ENCODE measurements at places on chromosomes 3 and 15.

- DNase-seq, result no peak
These were observed 886.3 kb downstream of the ROBO1 start for GRCh38 chr3:78881501-78881900.

GRCh38 chr3:10310578-10310977 is 10.3 kb downstream of the SEC13 start:
- DNase-seq, result no peak

DNA sequence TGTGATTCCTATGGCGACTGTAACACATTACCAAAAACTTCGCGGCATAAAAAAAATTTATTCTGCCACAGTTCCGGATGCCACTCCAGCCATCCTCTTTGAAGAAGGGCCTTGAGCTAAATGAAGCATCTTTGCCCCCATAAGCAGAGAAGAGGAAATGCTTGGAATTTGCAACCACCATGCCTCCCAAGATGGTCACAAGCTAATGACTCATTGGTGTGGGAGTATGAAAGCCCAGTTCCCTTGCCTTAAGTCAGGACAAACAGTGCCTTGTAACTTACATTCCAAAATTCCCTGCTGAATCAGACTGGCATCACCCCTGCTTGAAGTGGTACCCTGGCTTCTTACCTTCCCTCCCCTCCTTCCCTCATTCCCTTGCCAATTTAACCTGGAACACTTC is 1077.4 kb downstream of the EPHA3 start:
- DNase-seq, result no peak

DNA sequence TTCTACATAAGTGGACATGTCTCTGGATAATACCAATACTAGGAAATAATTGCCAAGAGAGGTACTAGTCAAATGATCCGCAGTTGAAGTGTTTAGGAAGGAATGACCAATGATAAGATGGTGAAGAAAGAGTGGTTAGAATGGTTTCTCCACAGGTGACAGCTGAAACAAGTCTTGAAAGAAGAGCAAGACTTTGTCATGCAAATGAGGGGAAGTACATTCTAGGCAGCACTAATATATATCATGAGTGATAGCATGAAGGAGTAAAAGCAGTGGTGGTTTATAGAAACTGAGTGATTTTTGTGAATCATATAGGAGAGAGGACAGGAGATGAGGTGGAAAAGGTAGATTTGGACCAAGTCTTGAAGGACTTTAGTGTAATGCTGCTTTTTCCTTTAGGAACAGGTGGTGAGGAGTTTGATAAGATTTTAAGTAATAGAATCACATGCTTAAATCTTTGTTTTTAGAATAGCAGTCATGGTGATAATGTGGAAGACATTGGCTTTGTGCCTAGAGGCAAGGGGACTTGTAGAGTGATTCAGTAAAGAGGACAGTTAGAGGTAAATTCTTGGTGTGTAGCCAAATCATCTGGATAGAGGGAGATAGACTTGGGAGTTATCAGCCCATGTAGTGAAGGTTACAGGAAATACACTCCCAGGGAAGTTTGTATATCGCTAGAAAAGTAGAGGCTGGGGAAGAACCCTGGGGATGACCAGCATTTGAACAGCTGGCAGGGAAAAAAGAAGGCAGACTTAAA is 31.9 kb downstream of the SLMAP start:
- no peak for DNase-seq

- DNase-seq, result no peak
These were observed 56.9 kb upstream of the ARRDC4 start for GRCh38 chr15:97903560-97903959.

DNA sequence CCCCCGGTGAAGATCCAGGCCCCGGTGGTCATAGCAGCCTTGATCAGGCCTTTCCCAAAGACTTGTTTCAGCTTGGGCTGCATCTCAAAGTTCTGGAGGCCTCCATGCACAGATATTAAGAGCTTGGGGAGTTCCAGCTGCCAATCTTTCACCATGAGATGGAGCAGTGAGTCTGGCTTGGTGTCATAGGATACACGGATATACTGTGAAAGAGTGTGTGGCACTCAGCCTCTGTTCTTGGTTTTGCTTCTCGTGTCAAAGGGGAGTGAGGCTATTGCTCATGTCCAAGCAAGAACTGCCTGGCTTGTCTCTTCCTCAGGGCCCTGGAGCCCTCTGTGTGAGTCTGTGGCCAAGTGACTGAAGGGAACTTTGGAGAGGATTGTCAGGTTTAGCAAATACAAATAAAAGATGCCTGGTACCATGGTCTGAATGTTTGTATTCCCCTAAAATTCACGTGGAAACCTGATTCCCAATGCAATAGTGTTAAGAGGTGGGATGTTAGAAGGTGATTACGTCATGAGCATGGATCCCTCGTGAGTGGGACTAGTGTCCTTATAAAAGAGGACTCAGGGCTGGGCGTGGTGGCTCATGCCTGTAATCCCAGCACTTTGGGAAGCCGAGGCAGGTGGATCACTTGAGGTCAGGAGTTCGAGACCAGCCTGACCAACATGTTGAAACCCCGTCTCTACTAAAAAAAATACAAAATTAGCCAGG is 33.5 kb downstream of the TRPM1 start:
- no peak for DNase-seq

GRCh38 chr15:48940508-48940907 is 23.2 kb downstream of the SHC4 start:
- DNase-seq, result no peak

DNA sequence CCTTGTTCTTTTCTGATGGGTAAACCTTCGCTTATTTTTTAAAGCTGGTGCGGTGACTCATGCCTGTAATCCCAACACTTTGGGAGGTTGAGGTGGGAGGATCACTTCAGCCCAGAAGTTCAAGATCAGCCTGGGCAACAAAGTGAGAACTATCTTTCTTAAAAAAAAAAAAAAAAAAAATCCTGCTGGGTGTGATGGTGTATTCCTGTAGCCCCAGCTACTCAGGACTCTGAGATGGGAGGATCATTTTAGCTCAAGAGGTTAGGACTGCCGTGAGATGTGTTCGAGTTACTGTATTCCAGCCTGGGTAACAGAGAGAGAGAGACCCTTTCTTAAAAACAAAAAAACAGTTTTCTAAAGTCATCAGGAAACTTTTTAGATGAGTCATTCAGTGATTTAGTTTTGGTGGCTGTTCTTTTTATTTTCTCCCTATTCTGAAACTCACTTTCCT is 37.7 kb downstream of the SLMAP start:
- no peak for DNase-seq

GRCh38 chr3:102483556-102483955 is 48.7 kb downstream of the ZPLD1 start:
- no peak for DNase-seq

DNA sequence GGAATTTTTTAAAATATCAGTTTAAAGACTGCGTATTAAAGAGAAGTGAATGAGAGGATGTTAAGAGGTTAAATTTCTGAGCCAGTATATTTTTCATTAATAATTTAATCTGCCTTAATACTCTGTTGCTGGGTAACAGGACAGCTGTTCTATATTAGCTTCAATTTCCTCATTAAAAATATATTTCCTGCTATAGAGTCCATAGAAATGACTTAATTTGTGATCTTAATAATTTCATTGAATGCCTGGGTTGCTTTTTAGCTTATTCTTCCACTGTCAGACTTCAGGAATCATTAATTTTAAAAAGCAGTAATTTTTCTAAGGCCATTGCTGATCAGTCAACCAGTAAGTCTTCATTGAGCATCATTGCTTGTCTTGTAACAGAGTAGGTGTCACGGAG is 129.0 kb downstream of the THSD4 start:
- no peak for DNase-seq

DNA sequence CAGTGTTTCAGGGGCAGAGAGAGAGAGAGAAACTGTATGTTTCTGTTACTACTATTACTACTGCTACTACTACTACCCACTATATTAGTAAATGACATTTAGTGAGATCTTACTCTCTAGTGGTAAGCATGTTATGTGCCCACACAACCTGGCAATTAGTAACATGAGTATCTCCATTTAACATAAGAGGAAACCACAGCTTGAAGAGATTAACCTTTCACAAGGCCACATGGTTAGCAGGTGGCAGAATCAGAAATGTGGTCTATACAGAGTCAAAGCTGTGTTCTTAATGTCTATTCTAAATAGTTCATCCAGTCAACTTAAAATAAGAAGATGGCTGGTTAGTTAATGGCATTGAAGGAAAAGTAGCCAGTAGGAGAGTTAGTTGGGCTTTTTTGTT is 961.6 kb downstream of the MCTP2 start:
- no peak for DNase-seq
